Activated T-helper 1 cell treated with anti-CD3 and anti-CD28 coated beads, Interleukin-2, amount 50 U/mL, for 16 hours (primary cell): ENCODE measurements at places on chromosomes 13 and 19.

DNA sequence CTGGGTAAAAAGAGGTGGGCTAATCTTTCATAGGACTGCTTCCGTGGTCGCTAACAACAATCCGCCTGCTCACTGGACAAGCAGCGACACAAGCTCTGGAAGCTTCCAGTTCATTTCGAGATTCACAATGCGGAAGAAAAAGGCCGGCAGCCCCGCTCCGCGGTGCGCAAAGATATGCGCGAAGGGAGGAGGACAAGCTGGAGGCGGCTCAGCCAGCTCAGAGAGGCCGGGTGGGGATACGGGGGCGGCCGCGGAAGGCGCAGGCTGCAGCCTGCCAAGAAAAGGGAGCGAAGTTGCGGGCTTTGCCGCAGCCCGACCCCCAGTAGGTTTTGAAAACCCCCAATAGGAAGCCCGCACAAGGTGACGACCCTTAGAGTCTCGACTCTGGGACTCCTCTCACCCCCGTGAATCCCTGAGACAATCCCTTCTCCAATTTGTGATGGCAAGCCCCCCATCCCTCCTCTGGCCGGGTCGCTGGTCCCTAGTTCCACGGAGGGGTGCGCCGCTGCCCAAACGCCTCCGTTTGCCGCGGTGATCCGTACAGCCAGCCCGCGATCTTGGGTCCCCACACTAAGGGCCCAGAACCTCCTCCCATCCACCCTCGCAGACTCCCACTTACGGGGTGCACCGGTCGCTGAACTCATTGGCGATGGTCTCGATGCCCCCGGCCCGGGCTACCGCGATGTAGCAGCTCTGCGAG lies 697 bp downstream of the HSPH1 start:
- DNase-seq, result peak; percentile 17

DNA sequence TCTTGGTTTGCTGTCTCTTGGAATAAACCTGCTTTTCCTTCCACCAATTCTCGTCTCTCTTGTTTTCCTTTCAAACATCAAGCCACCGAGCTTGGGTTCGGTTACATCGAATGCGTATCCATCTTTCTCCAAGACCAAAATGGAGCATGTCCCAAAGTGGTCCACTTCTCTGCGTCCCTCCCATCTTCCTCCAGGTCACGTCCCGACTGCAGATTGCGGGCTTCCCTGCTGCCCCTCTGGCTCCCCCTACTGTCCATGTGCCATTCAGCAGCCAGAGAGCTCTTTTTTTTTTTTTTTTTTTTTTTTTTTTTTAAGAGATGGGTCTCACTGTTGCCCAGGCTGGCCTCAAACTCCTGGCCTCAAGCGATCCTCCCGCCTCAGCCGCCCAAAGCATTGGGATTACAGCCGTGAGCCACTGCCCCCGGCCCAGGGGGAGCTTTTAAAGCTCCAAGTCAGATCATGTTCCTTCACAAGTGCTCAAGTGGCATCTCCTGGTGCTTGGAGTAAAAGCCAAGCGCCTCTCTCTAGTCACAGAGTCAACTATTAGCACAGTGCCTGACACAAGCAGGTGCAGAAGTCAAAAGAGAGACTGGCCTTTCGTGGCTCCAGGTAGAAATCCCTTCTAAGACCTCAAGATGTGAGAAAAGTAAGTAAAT lies 10.0 kb downstream of the COL5A3 start:
- DNase-seq, result peak; percentile 44

DNA sequence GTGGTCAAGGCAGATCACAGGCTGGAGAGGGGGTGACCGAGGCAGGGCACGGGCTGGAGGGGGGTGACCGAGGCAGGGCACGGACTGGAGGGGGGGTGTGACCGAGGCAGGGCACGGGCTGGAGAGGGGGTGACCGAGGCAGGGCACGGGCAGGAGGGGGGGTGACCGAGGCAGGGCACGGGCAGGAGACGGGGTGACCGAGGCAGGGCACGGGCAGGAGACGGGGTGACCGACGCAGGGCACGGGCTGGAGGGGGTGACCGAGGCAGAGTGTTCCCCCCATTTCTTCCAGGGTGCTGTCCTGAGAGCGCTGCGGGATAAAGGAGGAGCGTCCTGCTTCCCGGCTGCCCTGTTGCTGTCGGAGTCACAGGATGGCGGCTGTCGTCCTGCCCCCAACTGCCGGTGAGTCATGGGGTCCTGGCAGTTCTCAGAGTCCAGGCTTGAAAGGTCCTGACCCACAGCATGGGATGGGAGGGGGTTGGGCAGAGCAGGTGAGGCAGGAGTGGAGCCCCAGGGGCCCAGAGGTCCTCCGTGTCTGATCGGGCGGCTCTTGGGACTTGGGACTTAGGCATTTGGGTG lies 5.3 kb downstream of the ZNF557 start:
- no peak for DNase-seq

GRCh38 chr19:51808333-51808986 lies 13.5 kb downstream of the FPR3 start:
- no peak for DNase-seq

- no peak for DNase-seq
Measured at GRCh38 chr13:25253702-25254101, 33.6 kb downstream of the MTMR6 start.

DNA sequence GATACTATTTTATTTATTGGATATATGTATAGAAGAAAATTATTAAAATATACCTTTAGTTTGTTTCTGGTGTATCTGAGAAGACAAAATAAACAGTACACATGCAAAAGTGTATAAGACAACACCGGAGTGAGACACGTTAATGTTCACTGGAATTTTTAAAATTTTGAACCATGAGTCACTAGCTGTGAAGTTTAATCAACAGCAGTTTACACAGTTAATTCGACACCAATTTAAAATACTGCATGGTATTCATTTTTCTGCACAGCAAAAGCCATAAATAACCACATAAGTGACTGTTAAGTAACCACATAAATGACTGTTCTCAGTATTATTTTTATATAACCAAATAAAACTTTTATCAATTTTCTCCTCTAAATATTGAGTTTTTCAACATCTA lies 418.7 kb upstream of the NBEA start:
- DNase-seq, result no peak

DNA sequence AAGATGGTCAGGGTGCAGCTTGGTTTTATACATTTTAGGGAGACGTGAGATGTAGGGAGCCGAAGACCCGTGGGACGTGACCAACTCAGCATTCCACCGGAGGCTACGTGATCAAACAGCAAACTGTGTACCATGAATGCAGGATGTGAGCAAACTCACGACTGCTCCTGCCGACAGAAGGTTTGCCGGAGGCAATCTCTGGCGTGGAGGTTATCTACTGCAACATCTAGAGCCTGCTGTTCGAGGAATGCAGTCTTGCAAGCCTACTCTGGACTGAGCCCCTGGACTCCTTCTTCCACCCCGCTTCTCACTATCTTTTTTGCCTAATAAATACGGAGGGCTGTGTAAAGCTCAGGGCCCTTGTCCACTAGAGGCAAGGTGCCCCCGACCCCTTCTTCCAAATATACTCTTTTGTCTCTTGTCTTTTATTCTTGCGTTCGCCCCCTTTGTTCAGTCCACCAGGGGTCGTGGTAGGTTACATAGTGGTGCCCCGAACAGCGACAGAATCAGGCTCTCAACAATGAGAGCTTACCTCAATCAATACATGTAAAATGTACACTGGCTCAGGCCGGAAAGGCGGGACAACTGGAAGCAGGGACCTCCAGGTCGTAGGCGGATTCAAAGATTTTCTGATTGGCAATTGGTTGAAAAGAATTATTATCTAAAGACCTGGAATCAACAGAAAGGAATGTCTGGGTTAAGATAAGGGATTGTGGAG lies 8.9 kb upstream of the OR1I1 start:
- DNase-seq, result no peak

GRCh38 chr13:87198371-87198770 lies 472.8 kb upstream of the SLITRK5 start:
- DNase-seq, result no peak

DNA sequence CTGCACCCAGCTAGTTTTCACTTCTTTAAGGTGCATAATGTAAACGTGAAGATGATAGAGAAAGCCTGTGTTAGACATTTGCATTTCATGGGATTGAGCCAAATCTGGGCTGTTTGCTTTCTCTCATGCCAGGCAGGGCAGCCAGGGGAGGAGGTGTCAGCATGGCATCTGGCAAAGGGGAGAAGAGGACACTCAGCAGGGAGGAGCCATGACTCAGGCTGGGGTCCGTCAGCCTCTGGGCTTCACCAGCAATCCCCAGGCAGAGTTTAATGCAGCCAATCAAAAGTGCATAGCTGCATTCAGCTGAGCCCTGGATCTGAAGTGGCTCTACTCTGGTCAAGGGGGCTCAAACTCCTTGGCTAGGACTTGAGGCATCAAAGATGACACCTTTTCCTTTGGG lies 23.5 kb downstream of the EBPL start:
- no peak for DNase-seq

DNA sequence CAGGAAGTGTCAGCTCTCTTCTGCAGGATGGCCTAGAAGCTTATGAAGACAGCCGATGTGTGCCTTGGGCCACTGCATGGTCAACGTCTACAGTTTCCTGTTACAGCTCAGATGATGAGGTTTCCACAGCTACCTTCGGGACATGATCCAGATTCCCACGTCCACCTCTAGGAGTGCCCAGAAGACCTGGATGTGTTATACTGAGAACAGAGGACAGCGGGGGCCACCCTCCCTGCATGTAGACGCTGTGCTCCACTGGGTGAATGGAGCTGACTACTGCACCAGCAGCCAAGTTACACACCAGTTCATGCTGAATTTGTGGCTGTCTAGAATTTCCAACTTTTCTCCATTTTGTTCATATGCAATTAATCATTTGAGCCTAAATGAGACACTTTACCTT lies 78.5 kb upstream of the MTIF3 start:
- no peak for DNase-seq

GRCh38 chr19:4967738-4968461 lies 1.0 kb upstream of the KDM4B start:
- no peak for DNase-seq

DNA sequence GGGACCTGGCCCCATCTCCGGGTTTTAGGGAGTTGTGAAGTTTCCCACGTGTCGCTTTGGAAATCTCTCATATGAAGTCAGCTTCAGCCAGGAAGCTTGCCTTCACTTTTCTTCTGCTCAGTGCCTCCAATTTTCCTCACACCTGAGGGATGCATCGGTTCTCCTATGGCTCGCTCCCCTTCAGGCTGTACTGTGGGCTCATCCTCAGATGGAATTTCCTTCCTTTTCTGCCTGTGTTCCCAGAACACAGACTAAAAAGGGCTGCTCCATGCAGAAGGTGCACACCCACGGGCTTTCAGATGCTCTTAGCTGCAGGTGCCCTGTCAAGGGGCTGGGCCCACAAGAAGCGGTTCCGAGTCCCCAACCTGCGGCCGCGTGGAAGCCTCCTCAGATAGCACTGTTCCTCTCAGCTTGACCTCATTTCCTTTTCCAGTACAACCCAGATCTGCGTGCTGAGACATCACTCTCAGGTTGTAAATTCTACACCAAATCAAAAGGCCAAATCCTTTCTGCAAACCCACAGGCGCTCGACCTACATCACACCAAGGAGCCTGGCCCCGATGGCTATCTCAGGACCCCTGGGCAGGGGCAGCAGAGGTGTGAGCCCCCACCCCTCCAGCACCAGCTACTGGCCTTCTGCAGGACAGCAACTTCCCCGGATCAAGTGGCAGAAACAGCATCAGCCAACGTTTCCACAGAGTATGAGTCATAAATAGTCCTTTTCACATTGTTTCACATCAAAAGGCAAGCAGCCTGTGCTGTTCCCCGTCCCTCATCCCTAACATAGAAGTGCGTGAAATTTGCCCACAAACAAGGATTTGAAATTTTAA lies 275.9 kb downstream of the ZNF536 start:
- DNase-seq, result no peak

DNA sequence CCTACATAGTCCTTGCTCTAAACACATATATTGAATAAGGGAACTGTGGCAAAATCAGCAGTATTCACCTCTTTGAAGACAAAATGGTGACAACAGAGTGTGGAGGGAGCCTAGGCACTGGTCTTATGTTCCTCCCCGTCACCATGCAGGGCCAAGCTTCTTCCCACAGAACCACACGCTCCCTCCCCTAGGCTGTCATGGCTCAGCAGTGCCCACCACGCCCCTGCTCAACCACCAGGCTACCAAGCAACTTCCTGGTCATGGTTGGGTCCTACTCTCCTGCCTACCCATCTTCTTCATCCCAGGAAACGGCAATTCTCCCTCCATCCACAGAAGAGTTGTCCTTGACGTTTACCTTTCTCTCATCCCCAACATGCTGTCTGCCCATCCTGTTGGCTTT lies 126.1 kb downstream of the CRYL1 start:
- DNase-seq, result no peak

DNA sequence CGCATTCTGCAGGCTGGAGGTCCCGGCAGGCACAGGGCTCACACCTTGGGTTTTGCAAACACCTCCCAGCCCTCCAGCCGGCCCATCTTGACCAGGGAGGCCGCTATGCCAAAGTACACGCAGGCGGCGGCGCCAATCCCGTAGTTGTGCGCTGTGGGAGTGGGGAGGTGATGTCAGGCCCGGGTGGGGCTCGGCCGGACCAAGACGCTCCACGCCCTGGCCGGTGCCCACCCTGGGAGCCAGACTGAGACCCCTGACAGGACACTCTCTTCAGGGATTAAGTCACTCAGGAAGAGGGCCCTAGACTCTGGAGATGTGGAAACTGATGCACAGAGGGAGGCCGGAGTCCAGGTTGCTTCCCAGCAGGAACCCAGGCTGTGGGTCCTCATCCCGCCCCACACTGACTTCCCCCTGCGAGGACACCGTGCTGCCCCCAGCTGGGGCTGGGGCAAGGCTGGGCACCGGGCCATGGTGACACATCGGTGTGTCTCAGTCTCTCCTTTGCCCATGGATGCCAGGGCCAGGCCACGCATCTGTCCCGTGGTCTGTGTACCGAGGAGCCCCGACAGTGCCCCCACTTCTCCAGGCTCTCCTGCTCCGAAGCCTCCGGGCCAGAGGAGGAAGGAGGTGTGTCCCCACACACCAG lies 8.8 kb downstream of the NDUFA11 start:
- DNase-seq, result no peak

- DNase-seq, result no peak
Measured at GRCh38 chr13:32659736-32660135, 73.5 kb downstream of the PDS5B start.

DNA sequence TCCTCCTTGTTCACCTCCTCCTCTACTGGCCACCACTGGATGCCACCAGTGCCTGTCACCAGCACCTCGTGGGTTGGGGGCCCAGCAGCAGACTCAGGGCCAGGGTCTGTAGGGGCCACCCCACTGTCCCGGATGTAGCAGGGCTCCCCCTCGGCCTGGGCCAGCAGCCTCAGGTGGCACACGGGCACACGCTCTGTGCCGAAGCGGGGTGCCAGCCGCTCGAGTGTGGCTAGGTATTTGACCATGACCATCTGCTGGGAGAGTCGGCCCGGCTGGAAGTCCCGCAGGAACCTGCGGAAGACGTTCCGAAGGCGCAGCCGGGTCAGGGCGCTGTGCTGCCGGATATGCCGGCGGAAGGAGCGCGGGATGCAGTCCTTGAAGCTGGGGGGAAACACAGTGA lies 14.9 kb downstream of the TYK2 start:
- no peak for DNase-seq

- DNase-seq, result no peak
Measured at GRCh38 chr13:73714522-73714921, 419.7 kb downstream of the KLF12 start.

GRCh38 chr13:48720621-48721020 lies 66.9 kb downstream of the CYSLTR2 start:
- no peak for DNase-seq
